WERI-Rb-1 (cell line): ENCODE measurements at places on chromosomes 3 and 15.

DNA sequence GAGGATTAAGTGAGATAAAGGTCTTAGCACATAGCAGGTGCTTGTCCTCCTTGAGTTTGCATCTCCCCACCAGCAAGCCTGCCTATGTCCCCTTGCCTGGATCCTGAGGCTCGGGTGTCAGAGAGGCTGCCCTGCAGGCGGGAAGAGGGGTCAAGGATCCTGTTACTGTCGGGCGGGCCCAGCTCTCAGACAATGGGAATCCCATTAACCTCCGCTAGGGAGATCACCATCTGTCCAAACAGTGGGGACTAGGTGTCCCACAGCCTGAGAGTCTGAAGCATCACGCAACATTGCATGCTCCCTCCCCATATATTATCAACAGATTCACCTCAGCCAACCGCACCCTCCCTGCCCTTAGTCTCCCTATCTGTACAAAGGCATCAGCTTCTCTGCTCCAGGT, 151.4 kb downstream of the FBLN2 start:
- DNase-seq = no peak

DNA sequence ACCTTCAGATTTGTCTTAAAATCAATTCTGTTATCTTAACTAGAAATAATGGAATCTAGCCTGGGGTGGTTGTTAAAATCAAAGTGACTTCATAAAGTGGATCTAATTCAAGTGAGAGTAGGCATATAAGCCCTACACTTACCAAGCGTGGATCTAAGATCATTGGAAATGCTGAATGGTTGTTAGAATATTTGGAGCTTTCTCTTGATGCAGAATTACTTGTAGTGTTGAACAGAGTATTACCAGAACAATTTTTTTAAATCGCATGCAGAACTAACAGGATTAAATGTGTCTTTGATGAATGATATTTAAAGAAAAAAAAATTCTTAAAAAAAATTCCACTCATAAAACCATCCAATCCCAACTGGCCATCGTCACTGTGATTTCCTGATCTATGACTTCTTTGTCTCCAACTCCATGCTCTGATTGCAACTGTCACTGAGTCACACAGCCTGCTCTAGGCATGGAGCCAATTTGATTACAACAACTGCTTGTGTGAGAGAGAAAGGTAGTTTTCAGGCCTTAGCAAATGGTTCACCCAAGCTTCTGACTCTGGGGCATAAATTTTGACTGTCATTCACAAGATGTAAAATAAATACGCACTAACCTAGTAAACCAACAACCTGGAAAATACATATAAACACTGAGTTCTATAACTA, 25.9 kb upstream of the SPRED1 start:
- no peak for DNase-seq

- no peak for DNase-seq
Measured at GRCh38 chr3:152785051-152785450, 49.9 kb upstream of the P2RY1 start.

DNA sequence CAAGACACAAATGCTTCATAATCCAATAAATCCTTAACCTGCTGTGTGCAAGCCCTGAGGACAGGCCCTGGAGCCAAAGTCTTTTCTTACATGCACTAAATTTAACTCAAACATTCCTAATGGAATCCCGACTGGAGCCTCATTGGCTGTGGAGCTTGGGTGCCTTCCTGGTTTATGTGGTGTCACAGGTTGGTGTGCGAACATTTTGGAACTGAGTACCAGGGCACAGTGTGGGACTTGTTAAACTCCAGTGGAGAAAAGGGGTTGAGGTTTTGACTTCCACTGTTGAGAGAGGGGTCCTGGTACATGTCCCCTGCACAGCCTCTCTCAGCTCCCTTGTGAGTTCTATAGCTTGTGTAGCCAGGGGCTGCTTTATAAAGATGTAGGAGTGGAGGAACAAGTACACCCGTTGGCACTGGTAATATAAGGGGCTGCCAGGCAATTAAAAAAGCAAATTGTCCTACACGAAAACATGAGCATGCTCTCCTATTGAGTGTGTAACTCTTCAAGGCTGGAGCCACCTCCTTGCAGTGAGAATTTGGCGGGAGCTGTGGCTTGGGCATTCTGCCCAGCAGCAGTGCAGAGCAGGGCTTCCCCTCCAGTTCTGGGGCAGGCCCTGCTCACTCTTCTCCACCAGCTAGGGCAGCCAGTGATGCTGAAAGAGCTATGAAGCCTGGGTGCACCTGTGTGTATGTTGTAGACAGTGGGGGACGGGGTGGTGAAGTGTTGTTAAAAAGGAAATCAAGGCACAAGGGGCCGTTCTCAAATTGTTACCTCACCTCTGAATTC, 218.1 kb downstream of the CLSTN2 start:
- DNase-seq = peak; percentile 44

DNA sequence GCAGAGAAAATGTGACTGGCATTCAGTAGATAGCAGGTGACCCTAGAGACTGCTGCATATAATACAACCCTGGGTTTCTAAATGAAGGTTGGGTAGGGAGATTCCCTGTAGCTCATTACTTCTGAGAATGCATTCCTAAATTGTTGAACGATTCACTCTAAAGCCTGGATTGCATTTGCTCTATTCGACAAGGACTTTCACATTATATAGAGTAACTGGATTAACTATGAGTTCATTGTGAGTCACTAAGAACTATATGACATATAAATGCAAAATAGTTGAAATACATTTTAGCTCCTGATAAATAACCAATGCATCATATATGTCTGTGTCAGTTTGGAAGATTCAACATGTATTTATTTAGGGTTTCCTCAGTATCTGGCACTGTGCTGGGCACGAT, 294.7 kb upstream of the CCDC54 start:
- DNase-seq = no peak

DNA sequence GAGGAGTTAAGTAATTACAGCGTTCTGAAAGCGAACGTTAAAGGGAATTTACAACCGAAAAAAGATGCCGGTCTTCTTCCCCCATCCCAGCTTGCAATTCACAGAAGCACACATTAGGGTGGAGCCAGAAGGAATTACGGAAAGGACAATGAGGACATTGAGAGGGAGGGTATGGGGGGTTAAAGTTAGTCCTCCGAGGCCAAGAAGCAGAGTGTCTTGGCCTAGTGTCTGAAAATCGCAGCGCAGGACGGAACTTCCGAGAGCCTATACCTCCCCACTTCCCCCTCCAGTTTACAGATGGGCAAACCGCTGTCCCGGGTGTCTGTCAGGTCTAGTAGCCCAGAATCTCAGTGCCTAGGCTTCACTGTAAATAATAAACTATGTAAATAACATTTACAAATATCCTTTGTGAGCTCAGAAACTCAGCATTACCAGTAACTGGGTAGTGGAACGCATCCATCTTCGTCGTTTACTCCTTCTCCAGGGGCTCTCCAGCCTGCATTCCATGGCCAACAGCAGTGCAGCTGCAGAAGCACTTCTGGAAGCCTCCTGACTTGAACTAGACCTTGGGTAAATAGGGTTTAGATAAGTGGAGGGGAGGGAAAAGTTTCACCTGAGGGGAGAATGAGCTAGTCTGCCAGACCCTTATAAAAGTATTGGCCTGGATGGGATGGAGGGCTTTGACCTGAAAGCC, 922 bp downstream of the ADPRH start:
- no peak for DNase-seq

DNA sequence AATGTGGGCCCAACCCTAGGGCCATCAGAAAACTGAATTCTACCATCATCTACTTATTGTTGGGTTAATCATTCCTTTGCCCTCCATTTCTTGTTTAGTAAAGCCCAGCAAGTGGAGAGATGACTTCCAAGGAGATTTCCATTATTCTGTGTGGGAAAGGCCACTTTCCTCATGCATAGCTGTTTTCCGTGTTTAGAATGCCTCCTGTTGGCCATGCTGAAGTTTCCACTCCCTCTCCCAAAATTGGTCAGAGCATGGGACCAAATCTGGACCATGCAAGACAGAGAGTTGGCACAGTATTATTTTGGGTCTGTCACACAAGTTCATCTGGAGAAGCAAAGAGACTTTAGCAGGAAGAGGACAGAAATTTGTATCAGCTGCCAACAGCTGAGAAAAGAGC, 15.3 kb upstream of the SUSD5 start:
- DNase-seq = no peak

DNA sequence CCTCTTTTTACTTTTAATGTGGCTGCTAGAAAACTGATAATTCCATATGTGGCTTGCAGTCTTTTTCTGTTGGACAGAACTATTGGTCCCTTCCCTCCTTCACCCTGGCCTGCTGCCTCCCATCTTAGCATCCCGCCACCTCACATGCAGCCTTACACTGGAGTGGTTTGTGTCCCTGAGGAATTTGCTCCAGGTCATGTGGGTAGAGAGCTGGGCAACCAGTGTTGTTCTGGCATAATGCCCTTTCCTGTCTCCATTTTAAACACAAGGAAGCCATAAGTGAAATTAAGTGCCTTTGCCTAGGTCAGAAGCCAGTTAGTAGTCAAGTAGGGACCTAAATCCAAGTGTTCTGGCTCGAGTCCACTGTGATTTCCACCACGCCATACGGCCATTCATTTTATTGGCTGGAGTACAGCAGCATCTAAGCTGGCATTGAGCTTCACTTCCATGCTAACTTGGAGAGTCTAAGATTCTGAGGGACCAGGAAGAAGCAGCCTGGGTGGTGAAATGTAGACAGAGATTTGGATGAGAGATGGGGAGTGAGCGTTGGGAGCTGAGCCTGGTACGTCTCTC, 46.0 kb upstream of the PLXNA1 start:
- DNase-seq = no peak

DNA sequence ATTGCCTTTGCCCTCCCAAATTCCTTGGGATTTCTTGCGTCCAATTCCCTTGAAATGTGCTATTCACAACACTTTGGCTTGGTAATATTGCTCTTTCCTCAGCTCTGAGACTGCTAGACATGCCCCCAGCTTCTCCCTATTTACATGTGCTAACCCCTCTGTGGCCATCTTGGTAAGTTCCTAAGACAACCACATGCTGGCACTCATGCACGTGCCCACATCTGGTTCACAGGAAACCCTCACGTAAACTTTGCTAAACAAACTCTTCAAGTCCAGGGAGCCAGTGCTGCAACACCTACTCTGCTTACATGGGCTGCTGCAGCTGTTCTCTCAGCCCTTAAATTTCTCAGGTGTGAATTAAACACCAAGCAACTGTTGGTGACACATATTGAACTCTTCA, 121.8 kb downstream of the ADAMTSL3 start:
- DNase-seq = no peak

DNA sequence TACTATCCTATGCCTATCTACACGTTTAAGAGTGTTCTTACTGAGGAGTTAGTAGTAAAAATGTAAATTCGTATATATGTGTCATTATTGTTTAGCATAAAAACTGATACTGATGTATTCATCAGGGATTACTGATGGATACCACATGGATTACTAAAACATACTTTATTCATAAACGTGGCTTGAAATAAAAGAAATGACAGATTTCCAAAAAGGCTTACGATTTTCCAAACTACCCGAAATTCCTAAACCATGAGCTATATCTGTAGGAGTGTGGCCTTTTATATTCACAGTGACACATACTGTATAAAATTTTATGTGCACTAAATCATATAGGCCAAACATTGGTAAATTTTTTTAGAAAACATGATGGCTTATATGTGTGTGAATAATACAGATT, 6.9 kb downstream of the TSC22D2 start:
- no peak for DNase-seq

DNA sequence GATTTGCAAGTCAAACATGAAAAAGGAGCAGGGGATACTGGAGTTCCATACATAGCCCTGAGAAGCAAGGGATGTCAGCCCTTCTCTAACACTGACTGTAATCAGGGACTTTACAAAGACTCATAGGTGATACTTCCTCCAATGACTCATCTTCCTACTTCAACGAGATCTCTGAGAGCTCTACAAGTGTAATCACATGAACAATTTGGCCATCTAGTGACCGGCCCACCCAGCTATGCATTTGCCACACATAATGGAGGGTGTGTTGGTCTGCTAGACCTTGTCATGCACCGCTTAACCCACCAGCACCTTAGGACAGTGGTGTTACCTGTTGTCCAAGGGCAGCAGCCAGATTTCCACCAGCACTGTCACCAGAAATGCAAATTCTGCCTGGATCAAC, 75.3 kb downstream of the NCEH1 start:
- DNase-seq = no peak

GRCh38 chr3:125374996-125375941, at the start of gene ZNF148:
TSS of gene ZNF148 (minus strand) at chr3:125375325. CDS start at chr3:125313640, 61,685 bp downstream.
- DNase-seq = peak; percentile 90

GRCh38 chr3:12947504-12948369, 106.4 kb upstream of the RPL32 start:
- no peak for DNase-seq
